CD4-positive, alpha-beta memory T cell (primary cell): ENCODE measurements at places on chromosomes 13 and 19. TPM values are rescaled to one million over a fixed set of nuclear protein-coding genes. Genes with fewer than 3 reads are reported as not detected.
A peak's percentile ranks its signal among the peaks of the same experiment; 100 is the strongest.

DNA sequence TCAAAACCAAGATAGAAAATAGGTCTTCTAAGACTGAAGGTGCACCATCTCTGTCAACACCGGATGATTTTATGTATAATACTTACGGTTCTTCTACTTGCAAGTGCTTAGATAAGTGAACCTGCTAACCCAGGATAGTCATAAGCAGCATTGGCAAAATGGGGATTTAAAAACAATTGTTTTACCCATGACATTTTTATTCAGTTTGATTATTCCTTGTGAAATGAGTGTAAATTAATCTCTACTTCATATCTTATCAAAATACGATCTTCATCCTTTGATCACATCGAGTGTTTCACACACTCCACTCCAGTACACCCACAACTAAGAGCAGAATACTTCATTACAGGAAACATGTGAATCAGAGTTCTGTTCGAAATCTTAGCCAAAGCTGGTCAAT, 23.0 kb upstream of the MTRF1 start:
- peaks cover 13% of the 10 kb centered on the region for H3K4me1 ChIP-seq
- no peaks in the 10 kb centered on the region for H3K27me3 ChIP-seq
- H3K27ac ChIP-seq, result no peak overlapping the region
- DNase-seq, result peak; percentile 14
- H3K36me3 ChIP-seq, result no peaks in the 10 kb centered on the region
- H3K4me3 ChIP-seq, result no peak overlapping the region

- no peaks in the 10 kb centered on the region for H3K36me3 ChIP-seq
- no peak for DNase-seq
- no peak overlapping the region for H3K4me3 ChIP-seq
- no peak overlapping the region for H3K27ac ChIP-seq
- H3K27me3 ChIP-seq, result no peaks in the 10 kb centered on the region
These were observed 15.3 kb downstream of the FBXO27 start for GRCh38 chr19:39017026-39017425.

DNA sequence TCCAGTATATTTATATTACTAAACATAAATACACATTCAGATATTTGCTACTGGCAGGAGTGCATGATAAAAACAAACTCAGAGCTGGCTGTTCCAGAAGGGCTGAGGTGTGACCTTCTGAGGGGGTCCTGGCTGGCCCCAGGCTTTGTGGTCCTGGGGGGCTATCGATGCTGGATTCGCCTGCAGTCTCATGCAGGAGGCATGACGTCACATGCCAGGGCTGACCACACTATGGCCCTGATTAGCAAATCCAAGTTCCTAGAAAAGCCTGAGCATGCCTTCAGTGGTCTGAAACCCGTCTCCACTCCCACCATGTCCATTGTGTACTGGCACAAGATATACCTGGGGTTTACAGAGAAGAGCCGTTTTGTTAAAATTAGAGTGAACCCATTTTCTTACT, 97.9 kb downstream of the KL start:
- no peak for DNase-seq
- no peak overlapping the region for H3K4me3 ChIP-seq
- H3K27me3 ChIP-seq, result no peaks in the 10 kb centered on the region
- H3K36me3 ChIP-seq, result no peaks in the 10 kb centered on the region
- H3K27ac ChIP-seq, result no peak overlapping the region
- no peaks in the 10 kb centered on the region for H3K4me1 ChIP-seq

GRCh38 chr19:47039239-47039874, 9.1 kb downstream of the TMEM160 start:
- DNase-seq, result no peak
- no peaks in the 10 kb centered on the region for H3K27me3 ChIP-seq
- no peaks in the 10 kb centered on the region for H3K36me3 ChIP-seq

GRCh38 chr19:5536337-5536894, 31.3 kb downstream of the TINCR start:
- no peaks in the 10 kb centered on the region for H3K4me1 ChIP-seq
- no peak overlapping the region for H3K4me3 ChIP-seq
- H3K27me3 ChIP-seq, result no peaks in the 10 kb centered on the region
- no peak overlapping the region for H3K27ac ChIP-seq
- no peaks in the 10 kb centered on the region for H3K36me3 ChIP-seq
- DNase-seq, result no peak

- H3K4me1 ChIP-seq, result peaks cover 29% of the 10 kb centered on the region
- DNase-seq, result no peak
- H3K36me3 ChIP-seq, result peaks cover 30% of the 10 kb centered on the region
- peak overlapping the region; percentile 92 for H3K27ac ChIP-seq
These were observed 1.3 kb downstream of the EXOSC8 start for GRCh38 chr13:37001921-37002250.

DNA sequence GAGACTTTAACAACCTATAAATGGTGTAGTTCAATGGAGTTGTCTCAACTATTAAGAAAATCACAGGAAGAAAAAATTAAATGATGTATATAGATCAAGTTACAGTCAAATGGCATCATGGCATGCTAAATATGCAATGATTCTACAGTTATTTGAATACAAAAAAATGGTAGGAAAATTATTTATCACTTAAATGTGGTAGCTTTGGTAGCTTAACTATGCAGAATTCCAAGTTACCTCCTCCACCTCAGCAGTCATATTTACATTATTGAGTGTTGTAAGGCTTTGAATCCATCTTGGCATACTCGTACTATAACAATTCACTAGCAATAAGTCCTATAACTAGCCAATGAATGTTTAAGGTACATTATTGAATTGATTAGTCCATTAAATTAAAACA, 36.8 kb downstream of the CAB39L start:
- no peaks in the 10 kb centered on the region for H3K36me3 ChIP-seq
- no peaks in the 10 kb centered on the region for H3K4me1 ChIP-seq
- H3K27ac ChIP-seq, result no peak overlapping the region
- no peak overlapping the region for H3K4me3 ChIP-seq
- no peak for DNase-seq

DNA sequence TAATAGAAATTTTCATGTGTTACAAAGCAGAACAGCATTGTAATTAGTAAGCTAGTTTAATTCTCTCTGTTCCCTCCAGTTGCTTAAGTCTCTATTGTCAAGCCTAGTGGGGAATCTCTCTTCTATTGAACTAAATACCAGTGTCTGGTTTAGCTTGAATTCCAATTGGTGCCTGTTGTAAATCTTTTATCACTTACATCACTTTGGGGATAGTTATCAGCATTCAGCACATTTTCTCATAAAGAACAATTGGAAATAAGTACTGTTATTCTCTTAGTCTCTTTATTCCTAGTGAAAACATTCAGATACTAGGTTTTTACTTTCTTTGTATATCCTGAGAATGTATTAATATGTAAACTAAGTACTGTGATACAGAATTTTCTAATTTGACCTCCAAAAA, 25.2 kb downstream of the IPO5 start:
- peaks cover 31% of the 10 kb centered on the region for H3K4me1 ChIP-seq
- H3K27ac ChIP-seq, result no peak overlapping the region
- no peaks in the 10 kb centered on the region for H3K27me3 ChIP-seq
- H3K36me3 ChIP-seq, result no peaks in the 10 kb centered on the region
- DNase-seq, result no peak

DNA sequence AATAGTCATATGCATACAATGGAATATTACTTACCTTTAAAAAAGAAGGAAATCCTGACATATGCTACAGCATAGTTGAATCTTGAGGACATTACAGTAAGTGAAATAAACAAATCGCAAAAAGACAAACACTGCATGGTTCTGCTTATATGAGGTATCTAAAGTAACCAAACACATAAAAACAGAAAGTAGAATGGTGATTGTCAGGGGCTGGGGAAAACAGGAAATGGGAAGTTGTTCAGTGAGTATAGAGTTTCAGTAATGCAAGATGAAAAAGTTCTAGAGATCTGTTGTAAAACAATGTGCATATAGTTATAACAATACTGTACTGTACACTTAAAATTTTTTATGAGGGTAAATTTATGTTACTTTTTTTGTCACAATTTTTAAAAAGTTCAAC, 219.4 kb downstream of the KLF5 start:
- peaks cover 3% of the 10 kb centered on the region for H3K4me1 ChIP-seq
- no peaks in the 10 kb centered on the region for H3K36me3 ChIP-seq
- no peak overlapping the region for H3K27ac ChIP-seq

- peaks cover 14% of the 10 kb centered on the region for H3K4me1 ChIP-seq
- no peaks in the 10 kb centered on the region for H3K27me3 ChIP-seq
- DNase-seq, result no peak
- no peak overlapping the region for H3K27ac ChIP-seq
- H3K4me3 ChIP-seq, result no peak overlapping the region
These were observed 1.1 kb upstream of the ZNF845 start for GRCh38 chr19:53332484-53332883.

DNA sequence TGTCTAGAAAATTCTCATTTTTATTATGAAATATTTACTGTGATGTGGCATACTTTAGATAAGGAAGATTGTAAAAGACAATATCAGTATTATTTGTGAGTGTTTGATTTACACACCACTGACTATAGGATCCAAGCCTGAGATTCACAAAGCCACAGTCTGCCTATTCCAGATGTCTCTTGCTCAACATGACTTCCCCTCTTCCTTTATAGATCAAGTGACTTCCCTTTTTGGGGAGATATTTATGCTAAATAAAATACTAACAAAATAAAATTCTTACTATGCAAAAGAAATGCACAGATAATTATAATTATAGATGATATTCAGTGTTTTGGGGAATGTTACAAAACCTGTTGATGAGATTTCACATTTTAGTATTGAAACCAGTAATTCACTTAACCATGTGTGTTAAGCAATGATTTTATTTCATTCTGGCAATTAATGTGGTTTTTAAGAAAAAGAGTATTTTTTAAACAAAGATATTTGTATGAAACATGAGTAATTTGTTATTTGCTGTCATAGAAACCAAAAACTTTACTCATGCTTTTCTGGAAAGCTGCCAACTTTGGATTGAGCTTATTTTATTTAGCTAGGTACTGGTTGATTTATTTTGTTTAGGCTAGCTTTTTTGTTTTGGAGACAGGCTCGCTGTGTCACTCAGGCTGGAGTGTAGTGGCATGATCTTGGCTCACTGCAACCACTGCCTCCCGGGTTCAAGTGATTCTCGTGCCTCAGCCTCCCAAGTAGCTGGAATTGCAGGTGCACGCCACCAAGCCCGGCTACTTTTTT, 13.7 kb upstream of the GPR183 start:
- DNase-seq, result peak; percentile 80
- H3K4me3 ChIP-seq, result no peak overlapping the region
- H3K4me1 ChIP-seq, result peaks cover 88% of the 10 kb centered on the region
- peaks cover 3% of the 10 kb centered on the region for H3K36me3 ChIP-seq

DNA sequence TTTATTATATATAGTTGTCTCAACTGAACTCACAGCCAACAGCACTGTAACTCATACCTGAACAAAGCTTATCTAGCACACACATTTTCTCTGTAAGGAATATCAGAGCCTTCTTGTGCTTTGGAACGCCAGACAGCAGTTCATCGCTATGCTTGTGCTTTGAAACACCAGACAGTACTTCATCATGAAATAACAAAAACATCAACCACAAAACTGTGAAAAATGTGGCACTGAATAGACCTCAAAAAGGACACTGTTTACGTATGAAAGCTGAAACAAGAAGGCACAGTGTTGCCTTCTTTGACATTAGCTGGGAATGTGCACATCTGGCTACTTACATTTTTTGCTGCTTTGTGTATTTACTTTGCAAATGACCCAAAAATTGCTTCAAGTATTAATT, 160.2 kb downstream of the PDS5B start:
- no peaks in the 10 kb centered on the region for H3K4me1 ChIP-seq
- no peak overlapping the region for H3K27ac ChIP-seq
- H3K36me3 ChIP-seq, result peaks cover 6% of the 10 kb centered on the region
- no peaks in the 10 kb centered on the region for H3K27me3 ChIP-seq
- no peak for DNase-seq
- no peak overlapping the region for H3K4me3 ChIP-seq

GRCh38 chr13:108044954-108045353, 170.4 kb downstream of the LIG4 start:
- H3K27ac ChIP-seq, result no peak overlapping the region
- H3K4me3 ChIP-seq, result no peak overlapping the region
- DNase-seq, result no peak
- H3K4me1 ChIP-seq, result no peaks in the 10 kb centered on the region
- H3K27me3 ChIP-seq, result no peaks in the 10 kb centered on the region

CABP5 gene
- not detected for total RNA-seq

IRGC gene
- total RNA-seq, result not detected

KIR3DL1 gene
- total RNA-seq, result not detected

RASL11A gene
- 0.96 TPM for total RNA-seq

SEMA6B gene
- 2.4 TPM for total RNA-seq

CYP2A7 gene
- not detected for total RNA-seq

NLRP11 gene
- not detected for total RNA-seq

CD177 gene
- total RNA-seq, result not detected

NCR1 gene
- not detected for total RNA-seq

PPP1R37 gene
- total RNA-seq, result 26.2 TPM

RASGRP4 gene
- total RNA-seq, result 0.33 TPM
